Natural killer cell (primary cell): ENCODE measurements at places on chromosomes 6 and 20.

DNA sequence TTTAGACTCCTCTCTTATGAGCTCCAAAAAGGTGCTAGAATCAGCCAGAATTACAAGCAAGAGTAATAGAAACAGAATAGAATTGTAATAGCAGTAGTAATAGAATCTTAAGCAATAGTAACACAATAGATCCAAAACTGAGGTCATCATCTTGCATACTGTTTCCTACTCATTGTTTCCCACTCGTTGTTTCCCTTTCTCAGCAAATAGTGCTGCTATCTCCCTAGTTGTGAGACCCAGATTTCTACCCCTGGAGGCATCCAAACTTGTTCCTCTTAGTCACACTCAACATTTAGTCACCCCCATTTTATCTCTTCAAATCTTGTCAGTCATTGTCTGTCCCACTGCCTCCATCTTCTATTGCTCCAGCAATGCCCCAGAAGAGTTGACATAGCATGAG, 356.9 kb upstream of the MARCKS start:
- DNase-seq, result no peak

DNA sequence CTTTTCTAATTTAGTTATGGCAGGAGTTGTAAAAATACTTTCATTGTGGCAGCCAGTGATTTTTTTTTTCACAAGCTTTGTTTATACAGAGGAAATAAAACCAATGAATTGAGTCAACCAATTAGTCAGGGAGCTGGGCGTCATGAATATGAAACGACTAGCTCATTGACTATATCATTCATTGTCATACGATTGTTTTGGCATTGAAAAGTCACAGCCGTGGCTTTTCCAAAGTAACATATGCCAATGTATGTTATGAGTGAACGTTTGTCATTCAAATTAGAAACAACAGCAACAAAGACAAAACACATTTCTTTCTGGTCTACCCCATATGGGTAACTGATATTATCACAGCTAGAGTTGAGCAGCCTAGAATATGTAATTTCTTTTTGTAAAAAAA, 810.6 kb downstream of the EPHA7 start:
- DNase-seq, result no peak

DNA sequence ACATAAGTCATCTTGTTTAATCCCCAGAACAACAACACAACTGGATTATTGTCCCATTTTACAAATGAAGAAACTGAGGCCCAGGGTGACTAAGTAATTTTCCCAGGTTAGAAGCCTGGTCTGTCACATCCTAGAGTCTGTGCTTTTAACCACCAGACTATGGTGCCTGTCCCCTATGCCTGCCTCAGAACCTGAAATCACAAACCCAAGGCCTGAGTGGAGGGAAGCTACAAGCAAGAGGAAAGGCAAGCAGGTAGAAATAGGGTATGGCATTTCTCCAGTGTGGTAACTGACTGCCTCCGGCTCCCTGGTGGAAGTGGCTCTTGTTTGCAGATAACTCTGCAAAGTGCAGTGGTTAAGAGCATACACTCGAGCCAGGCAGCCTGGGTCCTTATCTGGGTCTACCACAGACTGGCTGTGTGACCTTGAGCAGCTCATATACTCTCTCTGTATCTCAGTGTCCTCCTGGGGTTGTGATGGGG, 2.5 kb downstream of the TMEM63B start:
- no peak for DNase-seq

DNA sequence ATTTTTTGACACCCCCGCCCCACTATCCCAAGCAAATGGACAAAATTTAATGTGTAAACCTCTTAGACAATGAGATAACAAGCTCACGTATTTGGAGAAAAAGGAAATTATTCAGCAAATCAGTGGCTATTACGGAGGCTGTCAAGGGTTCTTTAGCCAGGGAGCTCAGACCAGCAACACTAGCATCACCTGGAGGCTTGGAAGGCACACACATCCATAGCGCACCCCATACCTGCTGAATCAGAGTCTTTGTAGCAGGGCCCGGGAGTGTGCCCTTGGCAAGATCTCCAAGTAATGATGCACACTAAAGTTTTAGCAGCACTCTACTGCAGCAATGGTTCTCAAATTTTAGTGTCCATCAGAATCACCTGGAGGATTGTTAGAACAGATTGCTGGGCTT, 223.2 kb upstream of the BTBD3 start:
- no peak for DNase-seq

DNA sequence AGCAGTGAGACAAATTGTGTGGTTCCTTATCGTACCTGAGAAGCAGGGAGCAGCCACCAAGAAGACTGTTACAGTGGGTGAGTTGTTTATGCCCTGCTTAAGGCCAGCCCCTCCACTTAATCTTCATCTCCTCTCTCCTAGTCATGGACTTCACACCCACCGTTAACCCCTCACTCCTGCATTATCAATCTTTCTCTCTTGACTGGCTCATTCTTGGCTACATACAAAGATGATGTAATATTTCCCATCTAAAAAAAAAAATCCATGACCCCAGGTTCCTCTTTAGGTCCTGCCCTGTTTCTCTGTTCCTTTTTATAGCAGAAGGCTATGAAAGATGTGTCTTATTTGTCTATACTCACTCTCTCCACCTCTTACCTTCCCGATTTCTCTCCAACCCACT, 72.4 kb downstream of the SHLD1 start:
- DNase-seq, result no peak

- no peak for DNase-seq
Observed at GRCh38 chr6:56246541-56246880, 869 bp downstream of the COL21A1 start.

DNA sequence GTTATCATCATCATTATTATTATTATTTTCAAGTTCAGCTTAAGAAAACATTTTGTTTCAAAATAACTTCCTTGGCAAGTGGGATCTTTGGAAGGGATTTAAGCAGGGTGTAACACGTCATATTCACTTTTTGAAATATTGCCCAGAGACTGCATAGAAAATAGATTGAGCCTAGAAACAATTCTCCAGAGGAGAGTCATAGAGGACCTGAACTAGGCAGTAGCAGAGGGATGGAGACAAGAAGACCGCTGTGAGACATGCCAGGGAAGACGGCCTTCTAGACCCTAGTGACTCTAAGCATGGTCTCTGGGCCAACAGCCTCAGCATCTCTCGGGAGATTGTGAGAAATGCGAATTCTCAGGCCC, 55.5 kb downstream of the EDN1 start:
- DNase-seq, result no peak

- no peak for DNase-seq
Observed at GRCh38 chr6:156587751-156588301, 189.4 kb upstream of the ARID1B start.

GRCh38 chr20:59676126-59676850, 71.9 kb downstream of the PHACTR3 start:
- DNase-seq, result no peak

DNA sequence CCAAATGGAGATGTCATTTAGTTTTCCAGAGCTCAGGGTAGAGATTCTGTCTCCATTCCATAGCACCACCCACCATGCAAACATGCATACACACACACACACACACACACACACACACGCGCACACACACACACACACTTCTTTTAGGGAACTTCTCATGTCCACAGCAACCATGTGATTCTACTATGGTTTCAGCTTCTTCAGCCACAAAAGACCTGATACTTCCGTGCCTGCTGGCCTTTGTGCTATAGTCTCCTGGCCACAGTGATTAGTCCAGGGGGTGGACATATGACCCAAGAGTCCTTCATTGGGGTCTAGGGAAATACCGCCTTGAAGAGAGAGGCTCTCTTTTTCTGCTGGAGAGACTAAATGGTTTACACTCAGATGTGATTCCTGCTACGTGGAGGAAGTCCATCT, 53.5 kb downstream of the CARMIL1 start:
- no peak for DNase-seq

GRCh38 chr6:137882225-137882961, 15.3 kb downstream of the TNFAIP3 start:
- no peak for DNase-seq

DNA sequence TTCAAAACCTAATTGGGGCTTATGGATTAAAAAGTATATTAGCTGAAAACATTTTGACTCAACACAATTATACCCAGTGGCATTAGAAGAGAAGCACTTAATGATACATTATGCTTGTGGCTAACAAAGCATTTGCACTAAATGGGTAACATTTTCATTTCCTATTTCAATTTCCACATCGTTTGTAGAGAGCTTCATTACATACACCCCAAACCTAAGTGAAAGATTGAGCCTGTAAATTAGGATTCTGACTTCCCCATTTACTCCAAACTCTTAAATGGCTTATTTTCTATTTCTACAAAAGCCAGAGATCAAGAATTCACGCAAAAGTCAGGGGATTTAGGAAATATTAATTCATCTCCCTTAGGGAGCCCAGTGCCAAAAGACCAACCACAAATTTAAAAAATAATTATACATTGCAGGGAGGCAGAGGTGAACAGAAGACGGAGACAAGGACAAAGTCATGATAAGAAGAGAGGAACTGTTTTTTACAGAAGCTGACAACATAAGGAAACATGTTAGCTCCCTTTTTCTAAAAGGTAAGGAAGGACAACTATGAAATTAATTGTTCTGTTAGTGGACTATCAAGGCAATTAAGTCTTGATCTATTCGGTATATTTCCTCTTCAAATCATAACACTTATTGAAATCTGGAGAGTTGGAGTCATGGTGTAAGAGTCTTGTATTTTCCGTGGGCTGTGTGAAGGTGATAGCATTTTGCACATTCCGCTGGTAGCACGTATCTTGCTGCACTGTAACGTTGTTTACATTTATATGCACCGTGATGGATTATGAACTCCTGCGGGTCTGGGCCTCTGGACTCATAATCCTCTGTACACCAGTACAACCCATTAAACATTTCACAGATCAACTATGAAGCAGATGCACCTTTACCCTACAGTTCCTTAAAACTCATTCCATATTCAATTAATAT, 24.8 kb upstream of the EZR start:
- no peak for DNase-seq

- DNase-seq, result no peak
Observed at GRCh38 chr6:166573511-166574216, 12.8 kb downstream of the RAMACL start.

DNA sequence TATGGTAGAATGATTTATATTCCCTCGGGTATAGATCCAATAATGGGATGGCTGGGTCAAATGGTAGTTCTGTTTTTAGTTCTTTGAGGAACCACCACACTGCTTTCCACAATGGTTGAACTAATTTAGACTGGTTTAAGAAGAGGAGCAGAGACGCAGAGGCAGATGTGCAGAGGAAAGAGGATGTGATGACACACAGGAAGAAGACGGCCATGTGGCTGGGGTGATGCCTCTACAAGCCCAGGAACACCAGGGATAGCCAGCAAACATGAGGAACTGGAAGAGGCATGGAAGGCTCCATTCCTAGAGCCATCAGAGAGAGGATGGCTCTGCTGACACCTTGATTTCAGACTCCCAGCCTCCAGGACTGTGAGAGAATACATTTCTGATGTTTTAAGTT, 218.3 kb upstream of the DTNBP1 start:
- no peak for DNase-seq

- DNase-seq, result no peak
Observed at GRCh38 chr6:142374965-142375733, 73.3 kb downstream of the ADGRG6 start.

DNA sequence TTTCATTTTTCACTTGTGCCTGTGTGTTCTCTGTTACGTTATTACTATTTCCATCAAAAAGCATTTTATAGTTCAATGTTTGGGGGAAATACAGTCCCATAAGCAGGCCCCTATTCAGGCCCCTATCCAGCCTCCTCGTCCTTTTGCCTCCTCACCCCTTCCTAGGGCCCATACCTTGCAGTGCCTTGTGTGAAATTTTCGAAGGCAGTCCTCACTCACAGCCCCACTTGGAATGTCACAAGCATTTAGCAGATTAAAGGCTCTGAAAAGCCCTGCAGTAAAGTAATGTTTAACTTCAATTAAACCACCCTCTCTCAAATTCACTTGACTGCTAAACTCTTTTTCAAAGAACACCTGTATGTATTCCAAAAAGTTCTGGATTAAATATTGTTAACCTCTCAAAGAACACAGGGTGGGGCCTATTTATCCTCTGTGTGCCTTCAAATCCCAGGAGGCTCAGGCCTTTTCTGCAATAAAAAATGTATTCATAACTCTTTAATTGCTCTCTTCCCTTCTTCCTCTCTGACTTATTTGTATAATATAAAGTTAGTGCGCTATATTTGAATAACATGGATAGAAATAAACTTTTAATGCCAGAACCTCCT, 202.5 kb downstream of the FOXA2 start:
- no peak for DNase-seq

- no peak for DNase-seq
Observed at GRCh38 chr6:147961481-147962141, 381.0 kb upstream of the SASH1 start.
